ENCODE measurements at places on chromosomes 6 and 20. TPM values are rescaled to one million over a fixed set of nuclear protein-coding genes. Genes with fewer than 3 reads are reported as not detected.

DNA sequence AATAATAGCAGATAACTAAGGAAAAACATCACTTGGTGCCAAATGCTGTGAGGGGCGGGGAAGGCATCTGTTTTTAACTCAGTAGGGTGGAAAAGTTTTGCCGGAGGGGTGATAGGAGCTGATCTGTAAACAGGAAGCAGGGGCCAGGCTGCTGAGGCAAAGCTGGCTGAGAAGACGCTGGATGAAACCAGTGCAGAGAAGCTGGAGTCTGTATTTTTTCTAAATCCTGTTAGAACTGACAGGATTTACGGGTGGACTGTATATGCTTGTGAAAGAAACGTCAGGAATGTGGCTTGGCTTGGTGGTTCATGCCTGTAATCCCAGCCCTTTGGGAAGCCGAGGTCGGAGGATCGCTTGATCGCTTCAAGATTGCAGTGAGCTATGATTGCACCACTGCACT, 5.6 kb downstream of the PCMTD2 start:
- H3K4me1 ChIP-seq, result peaks cover 10% of the 10 kb centered on the region
- H3K4me3 ChIP-seq, result no peak overlapping the region
- H3K27ac ChIP-seq, result no peak overlapping the region
- no peaks in the 10 kb centered on the region for H3K36me3 ChIP-seq
- H3K27me3 ChIP-seq, result no peaks in the 10 kb centered on the region
- no peak for DNase-seq

DNA sequence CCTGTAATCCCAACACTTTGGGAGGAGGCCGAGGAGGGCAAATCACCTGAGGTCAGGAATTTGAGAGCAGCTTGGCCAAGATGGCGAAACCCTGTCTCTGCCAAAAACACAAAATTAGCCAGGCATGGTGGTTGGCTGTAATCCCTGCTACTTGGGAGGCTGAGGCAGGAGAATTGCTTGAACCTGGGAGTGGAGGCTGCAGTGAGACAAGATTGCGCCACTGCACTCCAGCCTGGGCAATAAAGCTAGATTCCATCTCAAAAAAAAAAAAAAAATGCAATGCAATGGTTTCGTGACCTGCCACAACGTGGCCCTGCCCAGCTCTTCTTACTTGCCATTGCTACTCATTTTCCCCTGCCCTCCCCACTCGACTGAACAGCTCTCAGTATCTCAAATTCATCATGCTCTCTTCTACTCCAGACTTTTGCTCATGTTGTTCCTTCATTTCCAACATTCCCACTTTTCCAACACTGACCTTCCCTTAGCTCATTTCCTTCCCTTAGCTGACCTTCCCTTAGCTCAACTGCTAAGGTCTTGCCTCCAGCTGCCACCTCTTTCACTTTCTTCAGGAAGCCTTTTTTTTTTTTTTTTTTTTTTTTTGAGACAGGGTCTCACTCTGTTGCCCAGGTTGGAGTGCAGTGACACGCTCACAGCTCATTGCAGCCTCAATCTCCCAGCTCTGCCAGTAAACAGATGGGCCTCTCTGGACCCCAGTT, 2.1 kb upstream of the MTHFD1L start:
- peaks cover 8% of the 10 kb centered on the region for H3K4me1 ChIP-seq
- no peaks in the 10 kb centered on the region for H3K27me3 ChIP-seq
- DNase-seq, result no peak
- H3K27ac ChIP-seq, result no peak overlapping the region
- no peak overlapping the region for H3K4me3 ChIP-seq

DNA sequence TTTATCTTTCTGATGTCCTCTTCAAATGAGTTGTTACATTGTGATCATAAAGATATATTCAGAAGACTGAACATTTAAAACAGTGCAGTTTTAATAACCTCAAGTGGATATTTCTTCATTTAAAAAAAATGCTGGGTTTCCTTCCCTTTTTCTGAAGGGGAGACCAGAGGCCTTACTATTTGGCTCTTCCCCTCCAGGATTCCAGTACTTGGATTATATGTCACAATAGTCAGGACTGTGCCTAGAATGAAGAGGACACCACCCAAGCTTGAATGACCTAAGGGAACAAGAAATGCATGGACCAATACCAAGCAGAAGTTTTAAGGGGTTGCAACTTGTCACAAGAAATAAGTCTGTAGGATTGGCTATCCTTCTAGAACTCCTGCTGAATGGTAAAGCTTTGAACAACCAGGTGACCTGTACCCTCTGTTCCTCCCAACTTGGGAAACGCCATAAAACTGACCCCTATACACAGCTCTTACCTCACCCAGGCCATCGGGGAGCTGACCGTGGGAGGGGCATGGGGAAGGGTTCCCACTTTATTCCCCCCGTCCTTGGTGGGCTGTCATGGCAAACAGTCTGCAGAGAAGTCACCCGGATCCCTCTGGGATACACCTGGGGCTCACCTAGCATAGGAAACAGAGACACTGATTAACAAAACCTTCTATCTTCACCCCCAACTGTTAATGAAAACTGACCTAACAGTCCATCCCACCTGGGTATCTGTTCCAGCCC, 2.0 kb downstream of the FRS3 start:
- peaks cover 15% of the 10 kb centered on the region for H3K4me1 ChIP-seq
- no peak overlapping the region for H3K4me3 ChIP-seq
- H3K27ac ChIP-seq, result no peak overlapping the region
- H3K27me3 ChIP-seq, result no peaks in the 10 kb centered on the region
- H3K36me3 ChIP-seq, result no peaks in the 10 kb centered on the region

DNA sequence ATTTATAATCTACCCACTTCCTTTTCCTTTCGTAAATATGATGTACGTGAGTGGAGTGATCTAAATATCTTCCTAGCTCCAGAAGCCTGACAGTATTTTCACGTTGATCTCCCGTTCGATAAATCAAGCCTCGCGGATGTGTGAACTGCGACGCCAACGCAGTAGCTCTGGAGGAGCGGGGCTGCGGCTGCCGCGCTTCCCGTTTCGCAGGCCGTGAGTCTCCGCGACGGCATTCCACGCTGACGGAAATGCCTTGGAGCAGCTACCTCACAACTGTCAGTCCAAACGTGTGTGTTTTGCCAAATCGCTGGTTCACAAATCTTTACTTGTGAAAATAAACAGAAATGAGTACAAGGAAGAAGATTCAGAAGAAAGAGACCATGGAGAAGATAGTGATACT, 41.2 kb downstream of the BTBD3 start:
- H3K27ac ChIP-seq, result no peak overlapping the region
- no peaks in the 10 kb centered on the region for H3K36me3 ChIP-seq
- H3K4me1 ChIP-seq, result no peaks in the 10 kb centered on the region
- no peak overlapping the region for H3K4me3 ChIP-seq

- H3K27me3 ChIP-seq, result no peaks in the 10 kb centered on the region
- DNase-seq, result no peak
- no peak overlapping the region for H3K4me3 ChIP-seq
- H3K36me3 ChIP-seq, result no peaks in the 10 kb centered on the region
These were observed 3.9 kb downstream of the IP6K3 start for GRCh38 chr6:33742837-33743236.

DNA sequence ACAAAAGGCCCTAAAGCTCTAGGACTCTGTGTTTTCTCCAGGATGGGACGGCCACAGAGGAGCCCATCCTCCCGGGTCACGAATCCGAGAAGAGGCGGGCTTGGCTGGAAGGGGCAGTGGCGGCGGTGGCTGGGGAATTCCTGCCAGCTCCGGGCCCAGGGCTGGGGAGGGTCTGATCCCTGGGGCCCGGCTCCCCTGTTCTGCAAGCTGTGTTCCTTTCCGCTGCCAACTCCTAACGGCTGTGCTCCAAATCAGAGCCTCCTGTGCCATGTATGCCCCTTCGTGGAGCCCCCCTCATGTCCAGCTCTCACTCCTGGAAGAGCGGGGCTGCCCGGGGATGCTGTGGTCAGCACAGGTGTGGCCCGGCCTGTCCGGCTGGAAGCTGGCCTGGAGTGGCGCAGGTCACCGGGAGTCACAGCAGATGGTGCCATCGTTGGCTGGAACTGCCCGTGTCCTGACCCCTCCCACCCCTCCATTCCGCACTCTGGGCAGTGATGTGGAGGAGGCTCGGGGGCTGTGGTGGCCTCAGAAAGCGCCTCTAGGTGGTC, 88.2 kb upstream of the MPC1 start:
- H3K36me3 ChIP-seq, result no peaks in the 10 kb centered on the region
- no peaks in the 10 kb centered on the region for H3K27me3 ChIP-seq
- H3K4me1 ChIP-seq, result no peaks in the 10 kb centered on the region

DNA sequence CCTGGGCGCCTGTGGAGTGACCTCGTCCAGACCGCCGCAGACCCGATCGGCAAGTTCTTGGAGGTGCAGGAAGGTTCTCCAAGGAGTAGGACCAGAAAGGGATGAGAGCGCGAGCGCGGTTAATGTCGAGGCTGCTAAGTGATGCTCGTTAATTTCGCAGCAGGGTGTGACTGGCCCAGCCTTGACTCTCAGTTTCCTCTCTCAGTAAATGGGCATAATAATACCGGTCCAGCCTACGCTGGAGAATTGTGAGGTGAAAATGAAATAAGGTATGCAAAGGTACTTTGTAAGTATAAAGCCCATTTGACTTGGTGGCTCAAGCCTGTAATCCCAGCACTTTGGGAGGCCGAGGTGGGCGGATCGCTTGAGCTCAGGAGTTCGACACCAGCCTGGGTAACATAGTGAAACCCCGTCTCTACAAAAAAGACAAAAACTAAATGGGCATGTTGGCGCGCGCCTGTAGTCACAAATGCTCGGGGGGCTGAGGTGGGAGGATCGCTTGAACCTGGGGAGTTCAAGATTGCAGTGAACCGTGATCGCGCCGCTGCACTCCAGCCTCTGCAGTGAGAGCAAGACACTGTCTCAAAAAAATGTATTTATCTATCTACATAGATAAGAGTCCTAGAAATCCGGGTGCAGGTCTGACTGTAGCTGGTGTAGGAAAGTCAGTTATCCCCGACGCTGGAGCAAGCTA, 634 bp upstream of the BTBD9 start:
- H3K27ac ChIP-seq, result peak overlapping the region; percentile 47
- no peaks in the 10 kb centered on the region for H3K27me3 ChIP-seq
- DNase-seq, result no peak

DNA sequence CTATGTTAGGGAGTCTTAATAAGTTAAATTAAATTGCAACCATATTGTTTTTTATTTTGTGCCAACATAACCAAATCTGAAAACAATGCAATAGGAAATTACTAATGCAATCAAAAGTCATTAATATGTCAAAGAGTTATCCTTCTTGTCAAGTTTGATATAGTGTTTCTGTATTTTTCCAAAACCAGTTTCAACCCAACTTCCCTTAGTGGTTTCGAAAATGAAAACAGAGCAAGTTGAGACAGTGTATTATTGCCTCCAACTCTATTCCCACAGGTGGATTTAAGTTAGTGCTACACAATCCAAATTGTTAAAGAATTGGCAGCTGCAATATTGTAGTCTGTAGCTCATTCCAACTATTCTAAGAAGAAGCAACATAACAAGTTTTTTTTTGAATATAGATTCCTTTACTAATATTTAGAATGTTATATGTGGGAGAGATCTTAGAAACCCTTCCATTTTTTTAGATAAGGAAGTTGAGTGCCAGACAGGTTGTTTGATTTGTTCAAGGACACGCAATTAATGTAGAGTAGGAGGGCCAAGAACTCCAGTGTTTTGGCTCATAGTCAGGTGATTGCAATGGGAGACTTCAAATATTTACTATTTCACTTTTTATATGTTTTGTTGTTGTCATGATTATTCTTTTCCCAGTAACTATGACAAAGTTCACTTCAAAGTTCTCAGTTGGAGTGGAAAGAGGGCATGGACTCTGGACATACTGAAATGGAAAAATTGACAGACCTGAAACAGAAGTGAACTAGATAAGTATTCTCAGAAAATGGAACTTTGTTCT, 282.4 kb upstream of the HSF2 start:
- no peak for DNase-seq
- no peak overlapping the region for H3K27ac ChIP-seq
- H3K36me3 ChIP-seq, result no peaks in the 10 kb centered on the region
- no peaks in the 10 kb centered on the region for H3K4me1 ChIP-seq
- 0 out of 2 replicates have a peak, but pooled peaks cover 4% of the 10 kb centered on the region for H3K27me3 ChIP-seq

The NOX3 gene
- total RNA-seq, result not detected

The EYS gene
- total RNA-seq, result 0.07 TPM

The COQ3 gene
- total RNA-seq, result 6.7 TPM
